ENCODE measurements at places on chromosomes 16 and 17. TPM values are rescaled to one million over a fixed set of nuclear protein-coding genes. Genes with fewer than 3 reads are reported as not detected.

Gene C17orf50
- not detected for total RNA-seq

Gene KCNH6
- total RNA-seq, result not detected

Gene SLFN12L
- total RNA-seq, result 0.16 TPM

Gene SCRN2
- total RNA-seq, result 56.3 TPM

Gene MYO15A
- 2.7 TPM for total RNA-seq

All from bronchial smooth muscle cell (primary cell).